T47D (cell line): ENCODE measurements at places on chromosomes 1 and 21.

DNA sequence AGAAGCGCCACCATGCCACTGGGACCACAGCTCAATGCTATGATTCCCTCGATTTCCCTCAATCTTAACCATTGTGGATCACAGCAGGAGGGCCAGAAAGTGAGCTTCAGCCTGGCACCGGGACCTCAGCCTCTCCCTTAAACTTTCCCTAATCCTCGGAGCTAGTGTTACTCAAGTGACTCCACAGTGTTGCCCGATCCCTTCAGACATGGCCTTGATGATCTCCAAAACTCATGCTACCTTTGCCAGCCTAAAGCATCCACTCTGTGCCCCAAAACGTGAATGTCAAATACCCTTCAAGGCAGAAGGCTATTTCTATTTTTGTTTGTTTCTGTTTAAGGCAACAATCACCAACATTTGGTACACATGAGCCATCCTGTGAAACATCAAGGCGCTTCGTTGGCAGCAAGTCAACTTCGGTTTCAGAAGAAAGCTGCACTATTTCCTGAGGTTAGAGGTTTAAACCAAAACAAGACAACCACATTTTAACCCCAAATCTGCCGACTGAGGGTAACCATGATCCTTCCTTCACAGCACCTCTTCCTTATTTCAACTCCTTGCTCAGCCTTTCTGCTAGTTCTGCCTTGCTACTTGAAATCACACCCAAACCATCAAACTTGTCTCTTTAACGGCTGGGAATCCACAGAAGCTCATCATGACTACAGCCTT lies 94.4 kb upstream of the KRTAP19-8 start:
- DNase-seq, result no peak

GRCh38 chr1:31799196-31799894 lies 16.5 kb downstream of the SPOCD1 start:
- DNase-seq, result no peak

- no peak for DNase-seq
Observed at GRCh38 chr1:168561989-168562388, 14.4 kb upstream of the XCL1 start.

GRCh38 chr1:199859491-199859933 lies 168.0 kb upstream of the NR5A2 start:
- DNase-seq, result no peak

- DNase-seq, result no peak
Observed at GRCh38 chr1:225645194-225645895, 7.6 kb downstream of the ENAH start.

GRCh38 chr1:93813076-93813475 lies 65.9 kb downstream of the DNTTIP2 start:
- DNase-seq, result peak; percentile 49

GRCh38 chr1:243526180-243526579 lies 270.3 kb downstream of the SDCCAG8 start:
- DNase-seq, result no peak

DNA sequence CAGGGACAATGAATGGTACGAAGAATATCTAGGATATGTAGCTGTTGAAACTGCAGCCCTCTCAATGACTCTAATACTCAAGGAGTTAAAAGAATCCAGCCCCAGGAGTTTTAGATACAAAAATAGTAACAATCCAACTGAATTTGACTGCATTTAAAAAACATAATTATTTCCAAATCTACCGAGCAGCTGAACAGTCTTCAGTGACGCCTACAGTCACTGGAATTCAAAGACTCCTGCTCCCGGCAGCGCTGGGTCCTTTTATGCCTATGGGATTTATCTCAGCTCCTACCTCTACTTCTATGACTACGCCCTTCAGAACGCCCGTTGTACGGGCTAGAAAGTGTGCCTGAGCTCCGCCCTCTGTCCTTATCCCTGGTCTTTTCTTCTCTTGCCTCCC lies 55.7 kb downstream of the WARS2 start:
- no peak for DNase-seq

- DNase-seq, result no peak
Observed at GRCh38 chr1:107474877-107475612, 334.2 kb downstream of the NTNG1 start.

DNA sequence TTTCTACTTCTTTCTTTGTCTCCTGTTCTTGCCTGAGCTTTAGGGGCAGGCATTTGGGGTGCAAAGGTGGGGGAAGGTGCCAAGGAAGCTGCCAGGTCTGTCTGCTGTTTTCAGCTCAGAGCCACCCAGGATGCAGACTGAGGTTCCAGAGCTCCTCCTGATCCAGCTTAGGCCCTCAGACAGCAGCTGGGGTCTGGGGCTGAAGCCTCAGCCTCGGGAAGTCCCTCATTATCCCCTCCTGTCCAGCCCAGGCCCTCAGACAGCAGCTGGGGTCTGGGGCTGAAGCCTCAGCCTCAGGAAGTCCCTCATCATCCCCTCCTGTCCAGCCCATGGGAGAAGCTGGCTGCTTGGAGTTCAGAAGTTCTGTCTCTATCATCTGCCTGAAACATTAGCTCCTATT lies 257.7 kb upstream of the CSF3R start:
- DNase-seq, result no peak

DNA sequence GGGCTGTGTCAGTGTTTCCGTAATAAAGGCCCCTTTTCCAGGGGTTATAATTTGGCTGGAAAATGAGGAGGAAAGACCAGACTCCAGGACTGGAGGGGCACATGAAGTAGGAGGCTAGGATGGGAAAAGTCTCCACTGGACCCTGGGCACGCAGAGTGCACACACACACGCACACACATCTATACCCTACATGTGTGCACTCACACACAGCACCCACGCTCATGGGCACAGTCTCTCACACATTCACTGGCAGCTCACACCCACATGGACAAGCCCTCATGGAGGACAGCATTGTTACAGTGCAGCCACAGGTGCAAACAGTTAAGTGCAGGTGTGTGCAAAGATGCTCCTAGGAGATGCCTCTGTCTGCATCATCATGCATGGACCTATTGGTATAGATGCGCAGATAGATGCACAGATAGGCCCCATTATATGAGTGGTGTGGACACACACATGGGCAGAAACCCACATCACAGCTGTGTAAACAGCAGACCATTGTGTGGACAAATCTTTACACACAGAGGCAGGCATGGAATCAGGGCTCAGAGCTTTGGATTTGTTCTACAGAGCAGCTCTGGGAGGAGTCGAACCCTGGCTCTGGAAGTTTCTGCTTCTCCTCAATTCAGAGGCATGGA lies 9.1 kb upstream of the RUNX3 start:
- no peak for DNase-seq

DNA sequence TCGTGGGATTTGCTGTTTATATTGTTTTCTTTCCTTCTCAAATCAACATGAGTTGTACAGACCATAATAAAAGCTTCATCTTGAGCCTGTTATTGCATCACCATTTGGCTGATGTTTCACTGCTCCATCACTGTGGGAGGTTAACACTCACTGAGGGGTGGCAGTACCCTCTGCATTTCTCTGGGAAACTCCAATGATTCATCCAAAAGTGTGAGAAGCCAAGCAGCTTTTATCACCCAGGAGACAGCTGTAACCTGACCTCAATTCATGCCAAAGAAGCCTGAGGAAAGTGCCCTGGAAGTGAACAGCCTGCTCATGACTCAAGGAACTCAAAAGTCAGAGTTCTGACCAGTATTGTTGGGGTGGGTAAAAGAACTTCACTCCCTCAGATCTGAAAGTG lies 84.1 kb downstream of the GPR88 start:
- no peak for DNase-seq
